ENCODE measurements at places on chromosomes 3 and 15.
A peak's percentile ranks its signal among the peaks of the same experiment; 100 is the strongest.

GRCh38 chr3:84727616-84728015 is 231.2 kb upstream of the CADM2 start:
- no peak for DNase-seq

- no peak for DNase-seq
These were observed 372.3 kb downstream of the SV2B start for GRCh38 chr15:91472316-91472756.

- DNase-seq: no peak
These were observed 64.9 kb upstream of the SELENOK start for GRCh38 chr3:53956586-53956985.

DNA sequence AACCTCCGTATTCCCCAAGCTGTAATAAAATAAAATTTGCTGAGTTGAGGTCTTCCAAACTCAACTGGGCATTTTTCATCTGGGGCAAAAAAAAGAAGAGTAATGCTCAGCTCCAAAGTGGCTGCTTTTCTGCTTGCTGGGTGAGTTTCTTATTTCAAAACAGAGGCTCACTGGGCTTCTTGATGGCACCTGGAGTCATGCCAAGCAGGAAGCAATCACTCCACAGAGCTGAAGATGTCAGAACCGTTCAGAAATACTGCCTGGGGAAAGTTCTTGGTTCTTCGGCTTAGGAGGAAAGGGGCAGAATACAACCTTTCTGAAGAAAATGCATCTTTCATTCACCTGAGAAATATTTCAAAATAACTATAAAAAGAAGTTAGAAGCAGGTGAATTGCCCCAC is 4.1 kb downstream of the CCR9 start:
- peak; percentile 4 for DNase-seq

- no peak for DNase-seq
These were observed 11.7 kb upstream of the ADAMTS17 start for GRCh38 chr15:100353449-100353848.

GRCh38 chr3:113533534-113533892 is 1.2 kb downstream of the SIDT1 start:
- DNase-seq: no peak

GRCh38 chr15:78944669-78945407 is at the start of gene CTSH:
CTSH (minus strand) TSS chr15:78945046; CDS start chr15:78944981, 65 bp downstream.
- peak; percentile 35 for DNase-seq

DNA sequence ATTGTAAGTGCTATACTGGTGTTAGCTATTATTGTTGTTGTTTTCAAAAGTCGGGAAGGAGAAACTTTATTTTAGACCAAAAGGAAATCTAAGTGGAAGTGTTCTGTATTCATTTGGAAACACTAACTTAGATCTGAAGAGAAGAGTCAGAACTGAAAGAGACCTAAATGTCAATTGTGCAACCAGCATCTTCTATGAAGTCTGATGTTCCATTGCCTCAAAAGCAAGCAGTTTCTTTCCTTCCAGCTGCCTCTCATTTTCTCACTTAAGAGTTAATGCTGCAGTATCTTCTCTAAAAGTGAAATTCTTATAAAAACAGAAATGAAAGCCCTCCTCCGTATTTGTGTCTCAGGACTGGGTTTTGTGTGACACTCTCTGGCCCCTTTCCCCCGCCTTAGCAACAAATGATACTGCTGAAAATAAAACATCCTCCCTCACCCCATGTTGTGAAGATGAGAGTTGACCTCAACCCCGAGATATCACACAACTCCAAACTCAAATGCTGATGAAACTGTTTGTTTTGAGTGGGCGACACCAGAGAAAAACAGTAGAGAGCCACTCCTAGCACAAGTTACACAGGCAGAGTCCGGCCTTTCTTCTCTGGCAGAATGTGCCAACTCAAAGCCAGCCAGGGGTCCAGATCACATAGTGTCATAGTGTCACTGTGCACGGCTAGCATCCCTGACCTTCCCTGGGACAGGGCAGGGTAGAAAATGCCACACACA is 48.9 kb downstream of the GLDN start:
- DNase-seq: no peak

DNA sequence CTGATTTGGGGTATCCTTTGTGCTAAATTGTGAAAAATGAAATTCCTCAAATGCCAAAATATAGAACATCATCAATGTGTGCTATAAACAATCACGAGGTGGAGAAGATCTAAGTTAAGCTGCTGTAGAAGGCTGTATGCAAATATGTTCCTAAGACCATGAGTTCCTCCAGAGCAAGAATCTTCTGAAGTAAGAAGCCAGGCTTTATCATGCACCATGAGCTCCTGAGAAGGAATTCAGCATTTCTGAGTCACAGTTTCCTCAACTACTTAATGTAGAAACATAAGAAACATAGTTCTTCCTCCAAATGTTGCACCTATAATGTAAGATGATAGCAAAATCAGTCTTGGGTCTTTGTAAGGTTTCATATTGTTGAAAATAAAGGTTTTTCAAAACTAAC is 241.7 kb upstream of the MDFIC2 start:
- DNase-seq: peak; percentile 38

GRCh38 chr3:101068876-101069606 is 75.8 kb upstream of the ABI3BP start:
- no peak for DNase-seq

- DNase-seq: no peak
These were observed 3.5 kb downstream of the SPINT1 start for GRCh38 chr15:40847223-40847961.

GRCh38 chr15:35557544-35557943 is 11.6 kb upstream of the DPH6 start:
- DNase-seq: peak; percentile 75

DNA sequence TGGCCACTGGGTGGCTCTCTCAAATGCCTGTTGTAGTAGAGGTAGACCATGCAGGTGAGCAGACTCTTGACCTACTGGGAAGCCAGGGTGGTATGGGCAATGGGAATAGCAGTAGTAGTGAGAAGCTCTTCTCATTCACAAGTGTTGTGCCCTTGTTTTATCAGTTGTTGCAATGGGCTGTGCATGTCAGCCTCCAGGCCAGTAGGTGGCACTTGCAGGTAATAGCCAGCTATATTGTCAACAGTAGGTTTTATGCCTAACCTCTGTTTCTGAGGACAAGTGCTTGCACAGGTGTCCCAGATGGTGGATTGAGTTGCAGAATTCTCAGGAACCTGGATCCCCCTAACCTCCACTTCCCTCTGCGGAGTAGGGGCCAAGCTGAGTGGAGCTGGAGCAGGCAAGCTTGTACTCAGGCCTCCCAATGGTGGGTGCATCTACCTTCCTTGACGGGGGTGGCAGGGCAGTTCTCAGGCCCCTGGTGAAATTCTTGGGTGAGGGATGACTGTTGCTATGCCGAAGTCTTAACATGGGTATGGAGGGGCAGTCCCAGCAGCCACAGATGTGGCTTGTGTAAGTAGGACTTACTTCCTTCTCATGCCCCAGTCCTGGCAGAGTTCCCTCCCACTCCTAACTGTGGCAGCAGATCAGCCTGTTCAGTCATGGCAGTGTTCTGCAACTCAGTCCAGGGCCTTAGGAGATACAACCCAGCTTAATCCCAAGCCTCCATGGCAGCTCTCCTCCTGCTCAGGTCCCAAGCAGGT is 104.3 kb downstream of the NEO1 start:
- DNase-seq: no peak

GRCh38 chr15:42672444-42672843 is 64.5 kb downstream of the CDAN1 start:
- no peak for DNase-seq

DNA sequence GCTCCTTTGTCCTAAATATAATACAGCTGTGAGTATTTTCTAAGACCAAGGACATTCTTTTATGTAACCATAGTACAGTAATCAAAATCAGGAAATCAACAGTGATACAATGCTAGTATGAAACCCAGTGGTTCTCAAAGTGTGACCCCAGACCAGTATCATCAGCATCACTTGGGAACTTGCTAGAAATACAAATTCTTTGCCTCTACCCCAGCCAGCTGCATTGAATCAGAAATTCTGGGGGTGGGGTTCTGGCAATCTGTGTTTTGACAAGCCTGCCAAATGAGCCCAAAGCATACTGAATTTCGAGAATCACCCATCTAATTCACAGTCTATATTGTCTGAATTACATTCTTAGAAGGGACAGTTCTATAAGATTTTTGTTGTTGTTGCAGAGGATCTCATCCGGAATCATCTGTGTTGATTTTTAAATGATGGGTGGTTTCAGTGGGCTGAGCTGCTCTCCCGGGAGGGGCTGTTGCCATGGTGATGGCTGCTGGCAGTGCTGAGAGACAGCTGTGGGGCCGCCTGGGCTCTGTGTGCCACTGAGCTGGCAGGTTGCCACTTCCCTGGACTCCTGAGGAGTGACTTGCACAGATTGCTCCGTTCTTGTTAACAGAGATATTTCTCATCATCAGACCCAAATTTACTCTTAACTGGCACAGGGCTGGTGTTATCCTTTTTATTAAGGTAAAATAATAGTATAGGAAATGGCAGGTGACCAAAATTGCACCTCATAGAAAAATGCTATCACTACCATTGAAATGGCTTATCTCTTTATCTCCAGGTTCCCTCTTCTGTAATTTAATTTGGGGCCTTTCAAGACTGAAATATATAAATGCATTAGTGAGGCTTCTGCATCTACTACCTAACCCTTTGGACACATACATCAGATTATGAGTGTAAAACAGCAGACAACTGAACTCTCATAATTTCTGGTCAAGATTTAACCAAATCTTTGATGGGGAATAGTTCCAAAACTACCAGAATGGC is 56.5 kb downstream of the NEK11 start:
- peak; percentile 61 for DNase-seq

DNA sequence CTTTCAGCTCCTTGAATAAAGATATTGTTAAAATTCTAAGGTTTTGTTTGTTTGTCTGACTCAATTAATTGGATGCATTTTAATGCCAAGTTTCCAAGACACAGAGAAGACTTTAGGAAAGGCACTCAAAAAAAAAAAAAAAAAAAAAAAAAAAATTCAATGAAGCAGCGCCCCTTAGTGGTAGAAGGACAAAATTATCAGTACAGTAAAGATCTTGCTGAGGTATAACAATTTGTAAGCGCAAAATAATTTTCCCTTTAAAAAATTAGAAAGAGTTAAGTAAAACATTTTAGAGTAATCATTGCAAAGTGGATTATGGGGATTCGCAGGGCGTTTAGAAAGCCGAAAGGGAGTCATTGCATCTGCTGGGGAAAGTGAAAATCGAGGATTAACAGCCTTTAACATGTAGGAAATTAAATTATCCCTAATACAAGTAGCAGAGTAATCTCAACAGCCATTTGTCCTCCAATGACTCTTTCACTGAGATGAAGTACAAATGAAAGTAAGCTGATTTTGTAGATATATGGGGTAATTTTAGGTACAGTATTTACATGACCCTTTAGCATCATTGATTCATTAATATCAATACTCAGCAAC is 5.8 kb upstream of the DIS3L start:
- DNase-seq: peak; percentile 39
